NCI-H2227 treated with DMSO at 0.1 percent for 48 hours (cell line): ENCODE measurements at places on chromosomes 2 and 18.

DNA sequence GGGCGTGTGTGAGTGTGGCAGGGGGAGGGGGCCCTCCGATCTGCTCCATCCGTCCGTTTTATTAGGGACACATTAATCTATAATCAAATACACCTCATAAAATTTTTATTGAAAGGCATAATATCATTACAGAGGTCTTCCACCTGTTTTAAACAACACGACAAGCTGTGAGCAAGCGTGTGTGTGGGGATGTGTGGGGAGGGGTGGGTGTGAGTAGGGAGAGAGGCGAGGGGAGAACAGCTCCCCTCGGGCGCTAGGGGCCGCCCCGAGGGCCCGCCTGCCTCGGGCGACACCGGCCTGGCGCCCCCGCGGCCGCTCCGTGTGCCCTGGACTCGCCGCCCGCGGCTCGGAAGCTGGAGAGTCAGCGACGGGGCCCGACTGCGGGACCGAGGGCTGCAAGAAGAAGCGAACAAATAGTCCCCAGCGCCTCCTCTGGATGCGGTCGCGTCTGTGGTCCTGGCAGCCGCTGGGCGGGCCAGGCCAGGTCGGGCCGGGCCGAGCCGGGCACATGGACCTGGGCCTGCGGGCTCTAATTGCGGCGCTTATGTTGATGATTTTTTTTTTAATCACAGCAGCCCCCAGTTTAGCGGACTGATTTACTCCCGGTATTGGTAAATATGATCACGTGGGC lies 352 bp upstream of the HOXD9 start:
- peak; percentile 87 for DNase-seq

GRCh38 chr18:2716394-2717326 lies 61.1 kb downstream of the SMCHD1 start:
- no peak for DNase-seq

- DNase-seq: no peak
Observed at GRCh38 chr2:234038076-234038802, 12.3 kb upstream of the SPP2 start.

DNA sequence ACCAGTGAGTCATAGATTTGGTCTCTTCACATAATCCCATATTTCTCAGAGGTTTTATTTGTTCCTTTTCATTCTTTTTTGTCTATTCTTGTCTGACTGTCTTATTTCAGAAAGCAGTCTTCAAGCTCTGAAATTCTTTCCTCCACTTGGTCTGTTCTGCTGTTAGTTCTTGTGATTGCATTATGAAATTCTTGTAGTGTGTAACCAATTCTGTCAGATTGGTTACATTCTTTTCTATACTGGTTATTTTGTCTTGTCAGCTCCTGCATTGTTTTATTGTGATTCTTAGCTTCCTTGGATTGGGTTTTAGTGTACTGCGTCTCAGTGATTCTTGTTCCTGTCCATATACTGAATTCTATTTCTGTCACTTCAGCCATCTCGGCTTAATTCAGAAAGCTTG lies 18.6 kb downstream of the EHBP1 start:
- no peak for DNase-seq

GRCh38 chr2:169743549-169743948 lies 9.9 kb downstream of the KLHL23 start:
- DNase-seq: no peak

GRCh38 chr2:101145406-101145805 lies 5.8 kb downstream of the TBC1D8 start:
- DNase-seq: no peak

- no peak for DNase-seq
Observed at GRCh38 chr2:97834610-97835009, 121.2 kb downstream of the ZAP70 start.

- no peak for DNase-seq
Observed at GRCh38 chr2:233059797-233060500, at the start of gene INPP5D. TSS of gene INPP5D (plus strand) at chr2:233060342. CDS start at chr2:233060479, 137 bp downstream.

DNA sequence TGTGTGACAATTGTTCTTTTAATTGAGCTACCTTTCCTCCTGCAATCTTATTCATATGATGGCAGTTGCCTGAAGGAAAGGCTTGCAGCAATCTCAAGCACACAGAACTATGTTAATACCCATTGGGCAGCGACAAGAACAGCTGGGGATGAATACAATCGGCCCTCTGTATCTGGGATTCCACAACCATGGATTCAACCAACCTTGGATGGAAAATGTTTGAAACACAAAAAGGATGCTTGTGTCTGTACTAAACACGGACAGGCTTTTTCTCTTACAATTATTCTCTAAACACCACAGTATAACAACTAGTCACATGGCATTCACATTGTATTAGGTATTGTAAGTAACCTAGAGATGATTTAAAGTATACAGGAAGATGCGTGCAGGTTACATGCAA lies 256.1 kb upstream of the SIX2 start:
- no peak for DNase-seq

GRCh38 chr2:176170602-176171305 lies 13.6 kb downstream of the HOXD3 start:
- no peak for DNase-seq

DNA sequence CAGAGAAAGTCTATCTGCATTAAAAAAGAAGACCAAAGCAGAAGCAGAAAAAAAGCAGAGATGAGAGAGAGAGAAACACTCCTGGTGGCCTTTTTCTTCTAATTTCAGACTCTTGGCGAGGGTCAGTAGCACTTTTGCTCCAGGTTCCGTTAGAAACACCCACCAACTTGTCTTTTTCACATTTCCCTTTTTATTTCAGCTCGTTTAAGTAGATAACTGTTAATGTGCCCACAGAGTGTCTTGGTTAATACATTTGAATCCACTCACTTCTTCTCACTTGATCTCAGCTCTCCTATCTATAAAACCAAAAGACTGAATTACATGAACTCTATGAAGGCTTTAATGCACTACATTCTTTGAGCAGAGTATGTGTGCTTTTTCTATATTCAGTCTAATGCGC lies 63.1 kb downstream of the AAK1 start:
- no peak for DNase-seq

DNA sequence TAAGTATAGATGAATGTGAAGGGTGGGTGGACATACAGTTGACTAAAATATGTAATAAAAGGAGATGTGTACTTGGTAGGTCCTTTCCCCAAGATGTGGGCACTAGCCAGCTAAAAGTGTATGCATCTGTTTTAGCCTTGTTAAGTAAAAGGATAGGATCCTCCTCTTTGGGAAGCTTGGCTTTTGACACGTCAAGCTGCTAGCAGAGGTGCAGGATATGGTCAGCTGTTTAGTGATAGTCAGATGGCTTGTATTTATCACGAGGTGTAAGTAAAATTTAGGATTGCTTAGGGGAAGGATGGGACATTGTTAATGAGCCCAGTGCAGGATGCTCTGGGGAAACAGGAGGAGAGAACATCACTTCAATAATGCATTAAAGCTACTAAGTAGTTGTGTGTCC lies 1.5 kb downstream of the MFSD6 start:
- DNase-seq: no peak

DNA sequence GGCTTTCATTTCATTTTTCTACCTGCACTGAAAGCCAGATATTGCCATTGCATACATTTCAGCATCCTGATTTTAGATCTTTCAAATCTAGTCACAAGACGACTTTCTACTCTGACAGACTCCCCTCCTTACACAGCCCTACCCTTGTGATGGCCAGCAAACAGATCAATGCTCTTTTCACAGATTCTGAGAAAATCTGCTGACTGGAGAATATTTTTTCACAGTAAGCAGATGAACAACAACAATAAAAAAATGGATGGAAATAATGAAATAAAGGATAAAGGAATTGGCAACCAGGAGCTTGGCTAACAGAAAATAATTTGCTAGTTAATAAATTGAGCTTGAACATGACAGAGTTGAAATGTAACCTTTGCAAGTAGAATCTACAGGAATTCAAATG lies 527.2 kb downstream of the IRS1 start:
- DNase-seq: no peak

DNA sequence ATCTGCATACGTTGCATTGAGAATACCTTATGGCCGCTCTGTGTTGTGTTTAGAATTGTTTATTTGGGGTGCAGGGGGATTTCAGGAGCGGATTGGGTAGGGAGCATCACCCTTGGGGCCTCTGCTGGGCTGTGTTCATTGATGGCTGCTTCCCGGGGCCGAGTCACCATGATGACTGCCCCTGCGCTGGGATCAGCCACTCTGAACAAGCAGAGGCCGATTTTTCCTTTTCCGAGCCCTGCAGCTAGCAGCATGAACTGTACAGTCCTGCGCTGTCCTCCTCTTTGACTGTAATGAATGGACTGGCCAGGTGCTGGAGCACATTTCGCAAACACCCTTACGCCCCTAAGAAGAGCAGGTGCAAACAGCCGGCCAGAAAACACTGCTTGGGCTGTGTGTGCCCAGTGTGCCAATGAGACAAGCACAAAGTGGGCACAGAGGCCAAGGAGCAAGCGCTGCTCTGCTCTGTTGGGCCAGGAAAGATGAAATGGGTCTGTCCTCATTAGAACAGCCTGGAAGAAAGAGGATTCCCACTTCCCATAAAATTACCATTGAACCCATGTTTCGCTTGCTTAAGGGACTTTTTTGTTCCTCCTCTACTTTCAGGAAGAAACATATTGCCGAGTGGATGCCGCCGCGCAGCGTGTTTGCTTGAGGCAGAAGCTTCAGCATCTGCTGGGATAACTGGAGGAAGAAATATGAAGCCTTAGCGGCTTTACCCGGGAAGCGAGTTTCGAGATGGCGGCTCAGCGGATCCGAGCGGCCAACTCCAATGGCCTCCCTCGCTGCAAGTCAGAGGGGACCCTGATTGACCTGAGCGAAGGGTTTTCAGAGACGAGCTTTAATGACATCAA lies 82.7 kb downstream of the SH3BP4 start:
- DNase-seq: no peak

- DNase-seq: no peak
Observed at GRCh38 chr2:213002383-213002782, 149.0 kb downstream of the IKZF2 start.

DNA sequence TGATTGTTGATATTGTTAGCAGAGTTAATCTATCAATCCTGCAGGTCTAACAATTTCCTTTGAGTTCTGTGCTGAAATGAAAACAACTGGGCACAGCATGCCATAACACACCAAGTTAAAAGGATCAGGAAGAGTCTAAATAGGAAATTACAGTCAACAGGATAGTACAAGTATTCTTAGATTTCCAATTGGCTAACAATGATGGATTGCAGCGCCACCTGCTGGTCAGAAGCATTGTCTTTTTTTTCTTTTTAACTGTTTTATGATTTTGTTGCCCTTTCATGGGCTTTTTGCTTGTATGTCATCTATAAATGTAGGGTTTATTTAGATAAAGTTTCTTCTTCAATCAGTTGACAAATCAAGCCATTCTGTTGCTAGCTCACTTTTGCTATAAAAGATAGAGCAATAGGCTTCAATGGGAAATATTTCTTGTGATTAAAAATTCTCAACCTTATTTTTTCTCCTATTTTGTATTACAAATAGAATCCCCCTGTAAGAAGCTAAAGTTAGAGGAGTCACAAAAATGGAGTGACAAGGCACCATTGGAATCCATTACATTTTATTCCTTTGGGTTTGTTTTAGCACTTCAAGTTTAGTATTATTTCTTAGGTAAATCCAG lies 40.8 kb upstream of the RPRM start:
- DNase-seq: peak; percentile 84

GRCh38 chr2:166444306-166444705 lies 49.7 kb downstream of the SCN7A start:
- DNase-seq: no peak

DNA sequence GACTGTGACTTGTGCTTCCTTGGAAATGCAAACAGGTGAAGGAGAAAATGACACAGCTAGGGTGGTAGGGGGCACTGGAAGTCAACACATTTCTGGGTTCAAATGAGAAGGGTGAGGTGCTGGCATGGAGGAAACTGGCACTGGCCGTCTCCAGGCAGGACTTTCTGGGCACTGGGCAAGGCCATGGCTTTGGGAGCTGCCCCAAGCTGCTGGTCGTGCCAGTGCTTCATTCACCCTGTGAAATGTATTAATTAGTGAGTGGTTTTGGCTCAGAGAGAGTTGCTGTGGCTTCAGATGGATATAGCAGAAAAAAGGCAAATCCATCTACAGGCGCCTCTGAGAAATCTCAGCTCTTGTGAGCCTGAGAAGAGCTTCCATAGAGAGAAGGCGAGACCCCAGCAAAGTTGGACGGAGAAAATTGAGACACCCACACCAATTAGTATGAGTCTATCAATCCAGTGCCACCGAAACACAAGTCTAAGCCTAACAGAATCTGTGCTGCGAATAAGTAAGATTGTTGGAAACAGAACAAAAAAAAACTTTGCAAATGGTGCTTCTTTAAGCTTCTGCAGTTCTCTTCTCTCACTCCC lies 202.1 kb upstream of the TNP1 start:
- DNase-seq: no peak

DNA sequence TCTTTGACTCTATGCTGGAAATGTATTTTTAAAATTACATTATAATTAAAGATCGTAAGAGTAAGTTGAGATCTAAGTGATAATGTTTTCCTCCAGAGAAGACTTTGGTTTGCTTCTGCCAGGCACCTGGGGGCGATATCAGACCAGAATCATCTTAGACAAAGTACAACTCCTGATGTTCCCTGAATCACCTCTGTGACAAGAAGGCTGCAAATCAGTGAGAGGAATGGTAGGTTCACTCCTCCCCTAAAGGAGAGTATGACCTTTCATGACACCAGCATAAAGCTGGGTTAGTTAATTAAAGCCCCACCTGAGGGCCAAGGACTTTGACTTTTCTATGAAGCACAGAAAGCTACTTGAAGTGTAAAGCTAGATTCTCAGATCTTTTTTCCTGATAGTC lies 114.4 kb upstream of the DTNA start:
- DNase-seq: peak; percentile 13

GRCh38 chr2:177324797-177325196 lies 60.3 kb upstream of the NFE2L2 start:
- no peak for DNase-seq

DNA sequence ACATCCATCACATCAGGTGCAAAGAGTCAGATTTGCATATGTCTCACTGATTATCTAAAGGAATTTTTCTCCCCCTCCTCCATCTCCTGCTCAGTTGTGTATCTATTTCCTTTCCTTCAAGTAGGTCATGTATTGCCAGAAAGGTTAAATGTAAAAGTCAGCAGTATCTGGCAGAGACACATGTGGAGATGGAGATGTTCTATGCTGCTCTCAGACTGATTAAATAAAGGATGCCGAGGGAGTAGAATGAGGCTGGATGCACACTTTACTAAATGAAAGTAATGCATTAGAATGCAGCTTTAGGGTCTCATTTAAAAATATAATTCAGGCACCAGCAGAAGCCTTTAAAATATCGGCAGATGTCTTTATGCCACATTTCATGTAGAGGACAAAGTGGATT lies 555.3 kb downstream of the RNF144A start:
- DNase-seq: no peak
